ENCODE measurements at places on chromosomes 4 and X. TPM values are rescaled to one million over a fixed set of nuclear protein-coding genes. Genes with fewer than 3 reads are reported as not detected.

DNA sequence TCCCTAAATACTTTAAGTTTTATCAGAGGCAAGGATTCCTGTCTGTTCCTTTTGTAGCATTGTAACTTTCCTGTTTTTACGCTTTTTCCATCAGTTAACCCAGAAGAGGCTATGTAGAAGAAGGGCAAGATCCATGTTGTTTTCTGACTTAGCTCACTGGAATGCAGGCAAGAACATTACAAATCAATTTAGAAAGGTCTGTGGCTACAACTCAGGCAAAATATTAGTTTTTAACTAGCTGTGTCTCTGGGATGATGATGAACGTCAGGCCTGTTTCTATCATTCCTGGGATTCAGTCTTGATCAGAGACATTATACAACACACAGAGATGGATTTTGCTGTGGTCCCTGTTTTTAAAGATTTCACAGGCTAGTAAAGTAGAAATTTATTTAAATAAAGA, 813.0 kb upstream of the POU3F4 start:
- no peak for DNase-seq

- no peak for DNase-seq
Measured at GRCh38 chr4:185730849-185731608, 81.0 kb downstream of the SORBS2 start.

DNA sequence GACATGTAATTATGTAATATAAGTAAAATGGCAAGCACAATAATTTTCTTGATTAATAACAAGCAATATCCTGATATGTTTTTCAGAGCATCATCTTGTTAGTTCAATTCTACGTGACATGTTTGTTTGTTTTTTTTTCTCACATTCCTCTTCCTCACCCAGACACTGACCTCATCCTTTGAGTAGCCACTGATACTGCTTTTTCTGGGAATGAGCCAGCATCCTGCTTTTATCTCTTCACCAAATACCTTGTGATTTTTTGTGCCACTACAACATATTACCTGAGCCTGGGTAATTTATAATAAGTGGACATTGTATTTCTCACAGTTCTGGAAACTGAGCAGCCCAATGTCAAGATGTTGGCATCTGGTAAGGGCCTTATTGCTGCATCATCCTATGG, 484.0 kb downstream of the NAF1 start:
- no peak for DNase-seq

GRCh38 chr4:106355193-106355592, 13.4 kb downstream of the GIMD1 start:
- DNase-seq: no peak

- no peak for DNase-seq
Measured at GRCh38 chr4:107743532-107743931, 23.5 kb upstream of the PAPSS1 start.

- DNase-seq: no peak
Measured at GRCh38 chr4:130524057-130524456, 1428.1 kb downstream of the C4orf33 start.

GRCh38 chr4:174437324-174437723, 85.0 kb downstream of the HPGD start:
- DNase-seq: no peak

- no peak for DNase-seq
Measured at GRCh38 chr4:1222938-1223690, 25.8 kb downstream of the CTBP1 start.

AMTN gene
- not detected for total RNA-seq

CSAG3 gene
- total RNA-seq: 0.26 TPM

Data from Panc1 (cell line).